ENCODE measurements at places on chromosomes 1 and 21. TPM values are rescaled to one million over a fixed set of nuclear protein-coding genes. Genes with fewer than 3 reads are reported as not detected.

ANKRD45 gene
- not detected for total RNA-seq

CORT gene
- 0.78 TPM for total RNA-seq

PCP4L1 gene
- not detected for total RNA-seq

ZNF124 gene
- 17.6 TPM for total RNA-seq

ZNF670 gene
- 3.3 TPM for total RNA-seq

PRKAA2 gene
- 0.73 TPM for total RNA-seq

NBPF20 gene
- 2.2 TPM for total RNA-seq

CFHR5 gene
- not detected for total RNA-seq

GJA4 gene
- not detected for total RNA-seq

LCE2C gene
- not detected for total RNA-seq

USH2A gene
- total RNA-seq: not detected

CYP4X1 gene
- total RNA-seq: 0.20 TPM

NBPF4 gene
- total RNA-seq: not detected

FAM89A gene
- total RNA-seq: 4.1 TPM

IGSF3 gene
- total RNA-seq: 0.39 TPM

SLC5A3 gene
- total RNA-seq: 56.3 TPM

LCE1C gene
- not detected for total RNA-seq

DDAH1 gene
- 76.6 TPM for total RNA-seq

KRTAP12-2 gene
- total RNA-seq: not detected

VPS13D gene
- 30.7 TPM for total RNA-seq

NT5C1A gene
- not detected for total RNA-seq

HJV gene
- total RNA-seq: not detected
